DMS53 (cell line): ENCODE measurements at places on chromosomes 1 and 21.

- no peak for DNase-seq
Observed at GRCh38 chr1:70892930-70893329, 154.7 kb downstream of the PTGER3 start.

DNA sequence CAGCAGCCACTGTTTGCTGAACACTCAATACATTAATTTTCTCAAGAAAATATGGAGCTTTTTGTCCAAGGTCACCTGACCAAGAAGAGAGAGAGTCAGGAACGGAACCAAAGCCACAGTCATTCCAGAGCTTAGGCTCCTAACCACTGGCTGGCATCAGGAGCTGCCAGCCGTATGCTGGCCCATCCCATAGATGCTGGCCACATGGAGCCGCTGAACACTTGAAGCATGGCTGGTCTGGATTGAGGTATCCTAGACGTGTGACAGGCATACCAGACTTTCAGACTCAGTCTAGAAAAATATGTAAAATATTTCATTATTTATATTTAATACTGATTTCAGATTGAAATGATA is 458.7 kb downstream of the MATN1 start:
- no peak for DNase-seq

DNA sequence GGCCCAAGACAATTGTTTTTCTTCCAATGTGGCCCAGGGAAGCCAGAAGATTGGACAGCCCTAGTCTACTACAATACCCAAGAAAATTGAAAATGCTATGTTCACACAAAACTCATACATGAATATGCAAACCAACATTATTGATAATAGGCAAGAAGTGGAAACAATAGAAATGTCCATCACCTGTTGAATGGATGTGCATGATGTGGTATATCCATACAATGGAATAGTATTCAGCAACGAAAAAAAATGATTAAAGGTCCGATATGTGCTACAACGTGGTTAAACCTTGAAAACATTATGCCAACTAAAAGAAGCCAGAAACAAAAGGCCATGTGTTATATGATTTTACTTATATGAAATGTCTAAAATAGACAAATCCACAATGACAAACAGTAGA is 262.3 kb downstream of the LRRC40 start:
- no peak for DNase-seq

DNA sequence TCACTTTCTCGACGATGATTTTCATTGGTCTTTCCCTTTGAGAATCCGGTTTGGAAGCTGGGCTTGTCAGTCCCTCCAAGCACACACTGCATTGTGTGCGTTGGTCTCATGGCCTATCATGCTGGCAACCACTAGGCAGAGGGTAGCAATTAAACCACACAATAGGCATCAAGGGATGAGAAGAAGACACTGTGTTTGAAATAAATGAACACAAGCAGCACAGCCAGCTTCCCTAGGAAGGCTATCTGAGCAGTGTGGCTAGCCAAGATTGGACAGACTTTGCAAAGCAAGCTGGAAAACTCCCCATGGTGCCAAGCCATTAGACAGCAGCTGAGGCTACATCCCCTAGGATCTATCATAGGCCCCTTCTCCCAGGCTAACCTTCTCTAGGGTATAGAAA is 288.7 kb downstream of the NUF2 start:
- no peak for DNase-seq

- peak; percentile 98 for DNase-seq
Observed at GRCh38 chr1:173122958-173123852, 72.5 kb upstream of the TNFSF18 start.

GRCh38 chr21:23445307-23445706 is 2162.0 kb downstream of the MRPL39 start:
- no peak for DNase-seq

DNA sequence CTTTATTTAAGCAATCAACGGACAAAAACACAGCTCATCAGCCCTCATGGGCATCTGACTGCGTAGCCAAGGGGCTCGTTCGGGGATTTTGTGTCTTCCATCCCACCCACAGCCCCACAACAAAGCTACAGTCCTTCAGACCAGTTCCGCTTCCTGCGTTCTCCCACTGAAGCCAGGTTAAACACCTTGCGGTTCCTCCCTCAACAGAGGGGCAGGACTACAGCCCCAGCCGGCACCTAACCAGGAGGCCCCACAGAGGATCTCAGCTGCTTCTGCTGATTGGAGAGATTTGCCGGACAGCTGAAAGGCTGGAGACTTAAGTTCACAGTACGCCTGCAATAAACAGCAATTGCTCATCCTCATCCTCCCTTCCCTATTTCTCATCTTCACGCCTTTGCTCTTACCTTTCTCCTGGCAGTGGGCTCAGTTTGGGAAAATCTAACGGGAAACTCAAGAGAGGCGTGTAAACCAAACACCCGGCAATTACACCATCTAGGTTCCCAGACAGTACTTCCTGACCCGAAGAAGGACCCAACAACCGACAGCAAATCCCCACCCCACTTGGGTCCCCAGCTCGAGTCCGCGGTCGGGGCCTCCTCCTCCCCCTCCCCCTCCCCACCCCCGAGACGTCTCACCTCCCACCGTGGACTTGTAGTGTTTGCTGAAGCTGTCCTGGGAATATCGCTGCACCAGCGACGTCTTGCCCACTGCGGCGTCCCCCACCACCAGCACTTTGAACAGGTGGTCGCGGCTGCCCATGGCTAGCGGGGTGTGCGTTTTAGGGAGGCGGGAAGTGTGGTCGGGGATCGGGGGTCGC is 876 bp downstream of the RAB29 start:
- peak; percentile 45 for DNase-seq

DNA sequence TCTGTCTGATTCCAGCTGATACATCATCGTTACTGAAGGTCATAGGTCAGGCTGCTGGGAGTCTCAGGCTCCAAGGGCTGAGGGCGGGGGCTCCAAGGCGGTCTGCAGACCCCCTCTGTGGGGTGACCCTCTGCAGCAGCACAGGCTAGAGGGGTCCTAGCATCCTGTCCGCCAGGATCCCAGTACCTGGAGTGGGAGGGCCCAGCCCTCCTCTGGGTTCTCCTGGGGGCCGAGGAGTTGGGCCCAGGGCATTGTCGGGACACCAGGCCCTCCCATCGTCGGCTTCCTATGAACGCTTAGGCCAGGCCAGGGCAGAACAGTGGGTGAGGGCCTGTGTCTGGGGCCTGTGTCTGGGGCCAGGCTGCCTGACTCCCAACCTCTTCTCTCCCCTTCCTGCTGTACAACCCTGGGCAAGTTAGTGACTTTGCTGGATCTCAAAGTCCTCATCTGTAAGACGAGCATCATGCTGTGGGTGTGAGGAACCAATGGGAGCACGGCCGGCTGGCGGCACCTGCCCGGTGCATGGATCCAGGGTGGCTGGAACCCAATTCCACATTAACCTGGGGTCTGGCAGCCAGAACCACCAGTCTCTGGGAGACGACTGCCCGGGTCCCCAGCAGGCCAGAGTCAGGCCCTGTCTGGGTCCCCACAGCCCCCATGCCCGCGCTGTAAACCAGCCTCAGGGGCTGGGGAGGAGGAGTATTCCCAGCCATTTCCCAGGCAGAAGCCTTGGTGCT is 56.2 kb upstream of the COL18A1 start:
- DNase-seq, result no peak

DNA sequence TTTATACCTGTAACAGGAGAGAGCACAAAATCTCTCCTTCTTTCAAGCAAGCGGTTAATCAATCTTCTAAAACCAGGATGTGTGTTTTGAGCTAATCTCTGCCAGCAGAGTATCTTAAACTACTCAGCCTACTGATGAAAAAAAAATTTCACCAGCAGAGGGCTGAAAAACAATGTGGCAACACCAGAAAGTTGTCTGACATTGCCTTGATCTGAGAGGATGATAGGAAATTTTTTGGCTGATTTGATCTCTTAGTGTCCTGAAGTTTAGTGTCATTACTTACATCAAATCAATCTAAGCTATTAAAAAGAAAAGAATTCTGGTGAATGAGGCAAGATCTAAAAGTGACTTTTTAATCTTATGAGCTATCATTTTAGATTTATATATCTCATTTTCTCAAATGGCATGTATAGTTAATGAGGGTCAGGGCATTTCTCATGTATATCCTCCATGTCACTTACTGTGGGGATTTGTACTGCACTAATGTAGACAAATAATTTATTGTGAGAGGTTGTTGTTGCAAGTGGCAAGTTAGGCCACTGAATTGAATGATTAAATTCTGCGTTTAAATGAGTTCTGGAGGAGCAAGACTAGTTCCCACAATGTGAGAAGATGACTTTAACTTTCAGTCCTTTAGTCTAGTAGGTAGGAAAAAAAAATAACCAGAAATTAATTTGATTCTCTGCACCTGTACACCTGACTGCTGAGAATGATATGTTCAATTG is 10.9 kb downstream of the ADAMTS1 start:
- DNase-seq, result no peak
